ENCODE measurements at places on chromosomes 1 and 21. TPM values are rescaled to one million over a fixed set of nuclear protein-coding genes. Genes with fewer than 3 reads are reported as not detected.

TRIM45 gene
- total RNA-seq, result not detected

ARTN gene
- total RNA-seq, result 0.25 TPM

GBP5 gene
- total RNA-seq, result 19.9 TPM

FGGY gene
- total RNA-seq, result 9.6 TPM

C1orf50 gene
- 22.4 TPM for total RNA-seq

SF3B4 gene
- 50.5 TPM for total RNA-seq

OLFML3 gene
- 0.36 TPM for total RNA-seq

AADACL4 gene
- not detected for total RNA-seq

LRRC38 gene
- total RNA-seq, result not detected

DNA sequence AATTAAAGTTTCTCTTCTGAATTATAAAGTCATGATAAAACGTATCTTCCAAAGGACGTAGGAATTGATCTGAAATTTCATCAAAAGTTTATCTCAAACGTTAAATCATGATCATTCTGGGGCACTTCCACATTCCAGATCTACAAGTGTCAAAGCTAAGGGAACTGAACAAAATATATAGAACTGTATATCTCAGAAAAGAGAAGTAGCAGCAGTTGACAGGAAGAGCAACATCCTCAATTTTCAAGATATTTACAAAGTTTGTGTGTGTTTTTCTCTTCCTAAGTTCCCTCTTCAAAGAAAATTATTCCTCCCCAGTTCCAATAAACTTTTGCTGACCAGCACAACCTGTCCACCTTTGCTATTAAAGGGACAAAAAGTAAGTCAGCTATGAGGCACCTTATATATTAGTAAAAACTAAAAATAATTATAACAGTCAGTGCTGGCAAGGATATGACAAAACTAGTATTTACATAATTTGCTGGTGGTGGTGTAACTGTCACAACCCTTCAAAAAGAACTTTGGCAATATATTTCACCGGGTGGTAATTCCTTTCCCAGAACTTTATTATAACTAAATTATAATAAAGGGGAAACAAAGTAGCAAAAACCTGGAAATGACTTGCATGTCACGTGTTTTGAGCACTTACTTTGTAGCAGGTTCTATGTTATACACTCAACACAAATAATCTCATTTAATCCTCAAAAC lies 38.5 kb upstream of the EYA3 start:
- no peak for DNase-seq

DNA sequence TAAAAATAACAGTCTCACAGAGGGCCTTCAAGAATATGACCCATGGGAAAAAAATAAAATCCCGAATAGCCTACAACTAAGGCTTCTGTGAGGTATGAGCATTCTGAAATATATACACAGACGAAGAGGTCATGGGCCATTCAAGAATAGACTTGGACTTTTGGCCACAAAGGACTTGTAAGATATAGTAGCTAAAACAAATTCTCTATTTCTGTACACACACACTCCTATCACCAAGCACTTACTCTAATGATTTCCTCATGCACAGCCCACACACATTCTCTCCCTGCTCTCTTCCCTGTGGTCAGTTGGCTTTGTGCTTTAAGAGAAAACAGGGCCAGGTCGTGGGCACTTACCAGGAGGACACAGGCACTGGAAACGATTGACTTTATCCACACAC lies 69.7 kb upstream of the ADAM30 start:
- DNase-seq, result no peak

GRCh38 chr1:244444854-244445253 lies 6.9 kb downstream of the ADSS2 start:
- no peak for DNase-seq

- DNase-seq, result no peak
Measured at GRCh38 chr1:214364386-214364785, 83.4 kb downstream of the SMYD2 start.

DNA sequence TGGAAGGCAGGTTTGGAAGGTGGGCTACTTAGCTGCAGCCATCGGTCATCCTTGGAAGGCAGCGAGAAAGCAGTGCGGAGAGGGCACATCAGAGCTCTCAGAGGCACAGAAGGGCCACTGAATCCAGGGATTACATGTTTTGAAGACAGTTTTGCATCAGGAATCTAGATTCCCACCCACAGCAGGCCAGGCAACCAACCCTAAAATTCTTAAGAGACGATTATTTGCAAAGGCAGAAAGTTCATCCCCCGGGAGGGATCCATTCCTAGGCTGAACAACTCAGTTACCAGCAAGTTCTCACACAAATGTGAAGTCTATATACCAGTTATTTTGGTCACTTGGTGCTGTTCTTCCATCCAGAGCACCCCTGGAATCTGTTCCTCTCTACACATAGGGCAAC lies 457.3 kb upstream of the VAMP3 start:
- no peak for DNase-seq

DNA sequence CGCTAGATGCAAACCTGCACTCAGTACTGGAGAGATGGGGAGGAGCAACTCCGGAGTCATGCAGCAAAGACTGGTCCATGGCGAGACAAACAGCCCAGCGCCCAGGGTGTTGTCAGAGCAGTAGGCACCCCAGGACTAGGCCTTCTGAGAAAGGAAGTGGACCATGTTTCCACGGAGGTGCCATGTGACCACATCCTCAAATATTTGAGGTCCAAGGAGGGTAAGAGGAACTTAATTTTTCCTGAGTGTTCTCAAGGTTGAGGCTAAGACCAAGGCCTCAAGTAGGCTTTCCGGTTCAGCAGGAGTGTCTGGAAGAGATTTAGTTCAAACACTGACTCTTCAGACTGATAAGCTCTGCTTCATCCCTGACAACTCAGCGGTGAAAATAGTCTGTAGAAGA lies 186.2 kb downstream of the RHOU start:
- DNase-seq, result no peak

DNA sequence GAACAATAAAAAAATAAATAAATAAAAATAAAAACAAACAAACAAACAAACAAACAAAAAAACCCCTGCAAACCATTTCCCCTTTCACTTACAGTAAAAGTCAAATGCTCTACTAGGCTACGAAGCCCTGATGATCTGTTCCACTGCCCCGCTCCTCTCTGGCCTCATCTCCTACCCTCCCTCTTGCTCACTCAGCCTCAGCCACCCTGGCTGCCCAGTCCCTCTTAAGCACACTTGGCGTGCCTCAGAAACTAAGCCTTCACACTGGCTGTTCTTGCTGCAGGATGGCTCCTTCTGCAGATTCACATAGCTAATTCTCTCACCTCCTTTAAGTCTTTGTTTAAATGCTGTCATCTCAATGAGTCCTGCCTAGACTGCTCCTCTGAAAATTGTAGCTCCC lies 30.8 kb upstream of the UHMK1 start:
- DNase-seq, result no peak

DNA sequence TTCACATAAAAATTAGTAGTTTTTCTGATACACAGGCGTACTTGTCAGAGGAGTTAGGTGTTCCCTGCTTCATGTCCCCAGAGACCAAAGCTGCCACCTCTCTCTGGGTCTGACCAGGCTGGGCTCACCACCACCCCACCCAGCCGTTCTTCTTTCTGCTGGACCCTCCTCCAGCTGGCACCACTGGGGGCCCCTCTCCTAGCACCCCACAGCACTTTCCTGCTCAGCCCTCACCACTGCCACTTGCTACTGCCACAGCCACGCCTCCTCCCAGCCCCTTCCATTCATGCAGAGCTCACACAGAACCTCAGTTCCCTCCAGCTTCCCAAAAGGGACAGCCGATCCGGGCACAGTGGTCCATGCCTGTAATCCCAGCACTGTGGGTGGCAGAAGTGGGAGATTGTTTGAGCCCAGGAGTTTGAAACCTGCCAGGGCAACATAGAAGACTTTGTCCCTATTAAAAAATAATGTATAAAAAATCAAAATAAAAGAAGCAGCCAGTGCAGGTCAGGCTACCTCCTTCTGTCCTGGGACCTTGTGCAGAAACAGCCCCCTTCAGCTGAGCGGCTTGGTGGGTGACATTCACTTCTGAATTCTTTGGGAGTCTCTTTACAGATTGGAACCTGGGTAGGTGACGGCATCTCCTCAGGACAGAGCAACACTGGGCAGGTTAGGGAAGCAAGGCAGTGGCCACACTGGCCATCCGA lies 208.3 kb downstream of the TOMM20 start:
- DNase-seq, result no peak

DNA sequence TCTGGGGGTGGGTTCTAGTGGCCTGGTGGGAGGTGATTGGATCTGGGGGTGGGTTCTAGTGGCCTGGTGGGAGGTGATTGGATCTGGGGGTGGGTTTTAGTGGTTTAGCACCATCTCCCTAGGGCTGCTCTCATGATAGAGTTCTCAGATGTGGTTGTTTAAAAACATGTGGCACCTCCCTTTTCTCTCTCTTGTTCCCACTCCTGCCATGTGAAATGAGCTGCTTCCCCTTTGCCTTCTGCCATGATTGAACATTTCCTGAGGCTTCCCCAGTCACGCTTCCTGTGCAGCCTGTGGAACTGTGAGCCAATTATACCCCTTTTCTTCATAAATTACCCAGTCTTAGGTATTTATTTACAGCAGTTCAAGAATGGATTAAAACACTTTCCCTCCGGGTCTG lies 327.3 kb upstream of the AJAP1 start:
- no peak for DNase-seq

DNA sequence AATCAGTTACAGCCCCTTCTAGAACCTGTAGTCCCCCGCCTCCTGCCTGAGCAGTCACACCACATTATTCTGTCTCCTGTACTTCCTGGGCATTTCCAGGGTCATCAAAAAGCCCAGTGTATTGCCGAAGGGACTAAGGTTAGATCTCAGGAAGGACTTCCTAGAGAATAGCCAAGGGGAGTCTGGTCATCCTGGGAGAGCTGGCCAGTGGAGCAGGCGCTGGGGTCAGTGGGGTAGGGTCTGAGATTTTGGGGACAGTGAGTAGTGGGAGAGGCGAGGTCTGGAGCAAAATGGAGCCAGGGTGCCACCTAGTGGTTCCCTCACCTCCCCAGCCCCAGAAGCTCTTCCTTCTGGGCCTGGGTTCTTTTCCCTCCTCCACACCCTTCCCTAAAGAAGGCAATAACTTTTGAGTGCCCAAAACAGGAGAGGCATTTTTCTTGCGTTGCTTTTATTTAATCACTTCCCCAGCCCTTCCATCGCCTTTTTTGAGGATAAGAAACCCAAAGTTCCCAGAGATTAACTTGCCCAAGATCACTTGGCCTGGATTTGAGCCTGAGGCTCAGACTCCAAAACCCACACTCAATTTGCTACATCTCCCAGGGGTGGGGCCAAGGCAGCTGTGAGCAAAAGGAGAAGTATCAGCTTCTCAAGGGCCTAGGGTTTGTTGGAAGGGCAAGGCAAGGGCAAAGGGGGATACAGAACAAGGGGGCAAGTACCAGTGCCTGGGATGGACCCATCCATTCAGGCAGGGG lies 7.3 kb upstream of the PMVK start:
- no peak for DNase-seq

- DNase-seq, result peak; percentile 54
Measured at GRCh38 chr1:200154069-200154767, 126.7 kb downstream of the NR5A2 start.

DNA sequence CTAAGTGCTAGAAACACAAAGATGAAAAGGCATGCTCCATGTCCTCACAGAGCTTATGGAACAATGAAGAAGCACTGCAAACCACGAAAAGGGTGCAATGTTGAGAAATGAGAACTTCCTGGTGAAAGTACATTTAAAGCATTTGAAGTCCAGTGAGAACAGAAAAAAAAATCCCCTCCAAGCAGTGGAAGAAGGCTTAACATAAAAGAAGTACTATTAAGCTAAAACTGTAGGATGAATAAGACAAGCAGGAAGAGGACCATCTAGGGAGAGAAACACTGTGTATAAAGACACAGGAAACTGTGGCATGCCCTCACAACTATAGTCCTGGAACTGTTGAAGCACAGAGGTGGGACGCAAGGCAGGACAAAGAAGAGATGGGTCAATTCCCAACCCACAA lies 10.0 kb downstream of the TP53BP2 start:
- no peak for DNase-seq

GRCh38 chr1:88237058-88237457 lies 447.0 kb upstream of the PKN2 start:
- no peak for DNase-seq

- no peak for DNase-seq
Measured at GRCh38 chr1:4743978-4744750, 89.8 kb downstream of the AJAP1 start.

GRCh38 chr1:194372266-194372665 lies 1185.9 kb upstream of the B3GALT2 start:
- DNase-seq, result no peak

- DNase-seq, result no peak
Measured at GRCh38 chr1:76865696-76866286, 1.5 kb upstream of the ST6GALNAC5 start.

DNA sequence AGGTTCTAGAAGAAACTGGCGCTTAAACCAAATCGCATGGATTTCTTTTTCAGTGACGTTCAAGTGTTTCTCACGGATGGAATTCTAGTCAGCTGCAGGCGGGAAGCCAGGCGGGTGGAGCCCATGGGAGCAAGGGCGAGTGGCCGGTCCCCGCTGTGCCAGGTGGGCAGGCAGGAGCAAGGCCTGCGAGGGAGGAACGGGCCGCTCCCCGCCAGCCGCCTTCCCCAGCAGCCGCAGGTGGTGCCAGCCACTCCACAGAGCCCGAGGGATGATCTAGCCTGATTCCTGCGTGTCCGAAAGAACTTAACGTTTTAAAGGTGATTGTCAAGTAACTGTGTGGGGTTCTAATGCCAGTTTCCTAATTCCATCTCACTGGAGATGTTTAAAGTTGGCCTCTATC lies 9.1 kb downstream of the PEX10 start:
- DNase-seq, result no peak

DNA sequence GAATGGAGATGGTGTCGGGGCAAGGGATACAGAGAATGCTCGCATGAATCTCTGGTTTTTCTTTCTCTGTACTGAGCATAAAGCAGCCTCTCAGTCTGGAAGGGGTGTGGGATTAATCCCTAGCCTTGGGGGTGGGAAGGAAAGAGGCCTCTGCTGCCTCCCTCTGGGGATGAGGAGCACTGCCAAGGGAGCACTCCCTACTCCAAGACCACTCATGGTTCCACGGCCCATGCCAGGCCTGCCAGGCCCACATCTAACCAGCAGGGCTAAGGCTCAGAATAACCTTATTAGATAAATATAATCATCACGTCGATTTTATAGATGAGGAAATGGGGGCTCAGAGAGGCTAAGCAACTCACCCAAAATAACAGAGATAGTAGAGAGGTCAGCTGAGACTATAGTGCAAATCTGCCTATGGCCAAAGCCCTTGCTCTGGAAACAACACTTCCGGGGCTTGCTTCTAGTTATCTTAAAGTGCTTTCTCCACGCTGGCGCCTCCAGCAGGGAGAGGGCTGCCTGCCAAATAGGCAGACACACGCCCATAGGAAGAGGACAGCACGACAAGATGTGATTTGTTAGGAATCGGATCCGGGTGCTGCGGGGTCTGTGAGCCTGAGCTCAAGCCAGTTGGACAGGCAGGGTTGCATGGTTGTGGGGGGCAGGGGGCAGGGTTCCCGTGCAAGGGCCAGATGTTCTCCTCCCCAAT lies 522 bp downstream of the TEX35 start:
- no peak for DNase-seq

DNA sequence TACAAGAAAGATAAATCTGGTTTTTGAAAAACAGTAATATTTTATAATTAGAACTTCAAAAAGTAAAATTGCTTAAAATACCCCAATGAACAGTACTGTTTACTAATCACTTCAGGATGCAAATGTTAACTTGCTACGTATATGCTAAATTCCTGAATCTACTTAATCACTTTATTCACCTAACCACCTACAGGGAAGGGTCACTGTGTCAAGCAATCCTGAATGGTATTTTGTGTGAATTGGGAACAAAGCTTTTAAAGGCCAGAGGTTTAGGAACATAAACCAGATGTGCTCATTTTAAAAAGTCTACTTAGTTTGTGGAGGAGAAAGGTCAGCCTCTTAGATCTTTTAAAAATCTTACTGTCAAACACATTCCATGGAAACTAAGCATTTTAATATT lies 1143.0 kb upstream of the ADGRL2 start:
- DNase-seq, result no peak

All from naive thymus-derived CD8-positive, alpha-beta T cell (primary cell).